ENCODE measurements at places on chromosomes 11 and 22. TPM values are rescaled to one million over a fixed set of nuclear protein-coding genes. Genes with fewer than 3 reads are reported as not detected.

DNA sequence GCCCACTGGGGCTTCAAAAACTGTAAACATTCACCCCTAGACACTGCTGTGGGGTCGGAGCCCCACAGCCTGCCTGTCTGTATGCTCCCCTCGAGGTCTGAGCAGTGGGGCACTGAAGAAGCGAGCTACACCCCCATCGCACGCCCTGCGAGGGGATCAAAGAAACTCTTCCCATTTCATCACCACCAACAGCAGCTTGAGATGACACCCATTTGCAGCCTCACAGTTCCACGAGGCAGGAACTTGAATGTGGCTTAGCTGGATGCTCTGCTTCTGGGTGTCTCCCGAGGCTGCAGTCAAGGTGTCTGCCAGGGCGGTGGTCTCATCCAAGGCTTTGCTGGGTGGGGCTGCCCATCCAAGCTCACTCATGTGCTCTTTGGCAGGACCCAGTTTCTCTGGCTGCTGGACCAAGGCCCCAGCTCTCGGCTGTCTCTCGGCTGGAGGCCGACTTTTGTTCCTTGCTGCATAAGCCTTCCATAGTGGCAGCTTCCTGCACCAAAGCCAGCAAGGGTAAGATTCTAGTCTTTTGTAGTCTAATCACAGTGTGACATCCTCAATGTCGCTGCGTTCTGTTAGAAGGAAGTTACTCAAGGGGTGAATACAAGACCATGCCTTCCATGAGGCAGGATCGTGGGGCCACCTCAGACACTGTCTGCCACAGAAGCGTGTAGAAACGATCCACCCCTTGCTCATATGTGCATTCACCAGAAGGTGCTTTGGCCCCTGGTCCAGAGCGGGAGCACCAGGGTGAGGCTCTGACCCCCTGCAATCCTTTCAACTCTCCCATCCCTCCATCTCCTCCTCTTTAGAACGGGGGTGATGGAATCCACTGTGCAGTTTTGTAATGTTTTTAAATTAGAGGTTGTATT is 46.2 kb upstream of the SEPTIN5 start:
- H3K27ac ChIP-seq, result no peak overlapping the region
- H3K4me1 ChIP-seq, result peaks cover 12% of the 10 kb centered on the region
- DNase-seq, result no peak

GRCh38 chr11:133934599-133935550 is 21.9 kb downstream of the IGSF9B start:
- H3K27ac ChIP-seq, result peak overlapping the region; percentile 57
- H3K4me1 ChIP-seq, result peaks cover 17% of the 10 kb centered on the region
- no peaks in the 10 kb centered on the region for H3K27me3 ChIP-seq
- peaks cover 5% of the 10 kb centered on the region for H3K36me3 ChIP-seq

Gene CLCF1
- total RNA-seq, result 0.41 TPM

Gene IL17REL
- total RNA-seq, result 0.07 TPM

Gene TSSK2
- total RNA-seq, result not detected

- no peak for DNase-seq
- H3K4me3 ChIP-seq, result no peak overlapping the region
- no peaks in the 10 kb centered on the region for H3K4me1 ChIP-seq
- no peaks in the 10 kb centered on the region for H3K27me3 ChIP-seq
- H3K27ac ChIP-seq, result no peak overlapping the region
Measured at GRCh38 chr11:12567746-12568460, 106.3 kb upstream of the TEAD1 start.
